ENCODE measurements at places on chromosomes 7 and 10. TPM values are rescaled to one million over a fixed set of nuclear protein-coding genes. Genes with fewer than 3 reads are reported as not detected.

The ZNF804B gene
- not detected for total RNA-seq

The GNAT3 gene
- total RNA-seq: not detected

The GRID1 gene
- total RNA-seq: 0.68 TPM

The GRM3 gene
- total RNA-seq: not detected

The MACC1 gene
- total RNA-seq: 22.3 TPM

- ATAC-seq: no peak
These were observed 78.3 kb upstream of the LRRC17 start for GRCh38 chr7:102834466-102834865.

- no peak for ATAC-seq
These were observed 52.5 kb upstream of the LHFPL3 start for GRCh38 chr7:104275900-104276299.

DNA sequence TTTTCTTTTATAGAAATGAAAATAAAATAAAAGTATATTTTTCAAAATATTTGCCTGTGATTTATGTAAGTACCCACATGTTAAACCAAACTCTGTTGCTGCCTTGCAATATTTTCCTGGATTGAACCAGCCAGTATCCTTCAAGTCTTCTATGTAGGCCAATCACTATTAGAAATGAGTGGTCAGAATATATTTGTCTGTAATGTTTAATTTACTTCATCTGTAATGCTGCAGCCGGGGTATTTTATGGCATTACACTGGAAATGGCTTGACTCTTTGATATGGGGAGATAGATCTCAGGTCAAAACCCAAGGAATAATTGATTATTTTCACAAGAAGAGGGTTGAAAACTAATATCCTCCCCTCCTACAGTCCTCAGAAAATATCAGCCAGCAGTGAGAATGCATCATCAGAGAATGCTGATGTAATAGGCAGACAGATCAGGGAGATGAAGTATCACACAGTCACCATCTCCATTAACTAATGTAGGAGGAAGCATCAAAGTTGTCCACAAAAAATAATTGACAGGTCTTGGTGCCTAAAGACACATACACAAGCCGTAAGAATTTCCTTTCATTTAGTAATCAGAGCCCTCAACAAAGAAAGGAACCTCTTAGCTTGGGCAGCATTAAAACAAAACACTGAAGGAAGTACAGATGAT is 82.5 kb downstream of the VWDE start:
- no peak for ATAC-seq

DNA sequence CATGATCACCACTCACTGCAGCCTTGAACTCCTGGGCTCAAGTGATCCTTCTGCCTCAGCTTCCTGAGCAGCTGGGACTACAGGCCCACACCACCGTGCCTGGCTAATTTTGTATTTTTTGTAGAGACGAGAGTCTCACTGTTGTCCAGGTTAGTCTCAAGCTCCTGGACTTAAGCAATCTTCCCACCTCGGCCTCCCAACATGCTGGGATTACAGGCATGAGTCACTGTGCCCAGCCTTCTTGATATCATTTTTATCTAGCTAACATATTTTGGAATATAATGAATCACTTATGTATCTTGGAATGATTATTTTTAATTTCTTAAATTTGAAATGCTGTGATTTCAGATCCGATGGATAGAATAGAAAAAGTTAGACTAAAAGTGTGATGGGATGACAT is 18.4 kb downstream of the ARL4A start:
- no peak for ATAC-seq

All from esophagus mucosa (tissue), 1 donor.